ENCODE measurements at places on chromosomes 7 and 10.

DNA sequence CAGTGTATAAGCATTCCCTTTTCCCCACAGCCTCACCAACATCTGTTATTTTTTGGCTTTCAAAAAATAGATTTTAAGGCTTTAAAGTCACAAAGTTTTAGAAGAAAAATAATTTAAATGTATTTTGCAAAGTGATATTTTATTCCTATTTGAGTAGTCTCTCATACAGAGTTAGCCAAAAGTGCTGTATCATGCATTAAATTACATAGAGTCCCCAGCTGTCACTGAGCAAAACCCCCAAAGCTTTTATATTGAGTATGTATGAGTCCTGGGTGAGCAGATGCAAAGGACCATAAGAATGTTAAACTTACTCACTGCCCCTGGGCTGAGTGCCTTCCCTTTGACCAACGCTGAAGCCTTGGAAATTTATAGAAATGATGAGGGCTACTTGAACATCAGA, 70.4 kb upstream of the PTN start:
- DNase-seq = no peak

GRCh38 chr7:26705567-26705966, 158.8 kb downstream of the SKAP2 start:
- no peak for DNase-seq

DNA sequence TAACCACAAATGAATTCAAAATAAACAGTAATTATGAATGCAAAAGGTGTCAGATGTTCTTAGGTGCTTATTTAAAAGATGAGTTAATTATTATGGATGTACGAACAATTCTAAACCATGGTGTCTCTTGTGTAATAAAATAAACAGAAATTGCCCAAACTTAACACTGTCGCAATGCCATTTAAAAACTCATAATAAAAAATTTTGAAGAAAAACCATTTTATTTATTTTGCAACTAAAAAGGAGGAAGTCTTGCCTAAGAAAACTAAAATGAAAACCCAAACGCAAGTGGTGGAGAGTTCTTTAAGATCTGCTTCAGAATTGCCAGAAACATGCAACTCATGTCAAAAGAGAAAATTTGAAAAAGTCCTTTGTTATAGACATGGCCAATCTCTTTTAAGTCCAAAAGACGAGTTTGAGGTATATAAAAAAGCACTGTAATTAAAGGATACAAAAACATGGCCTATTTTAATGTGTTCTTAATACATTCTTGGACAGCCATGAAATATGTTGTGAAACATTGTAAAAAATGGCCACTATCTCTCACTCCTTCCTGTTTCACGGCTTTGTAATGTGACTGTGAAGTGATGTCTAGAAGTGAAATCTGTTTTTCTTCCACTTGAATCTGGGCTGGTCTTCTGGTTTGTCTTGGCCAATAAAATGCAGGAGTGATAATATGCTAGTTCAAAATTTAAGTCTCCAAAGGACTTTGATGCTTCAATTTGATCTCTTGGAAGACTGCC, 322.9 kb downstream of the PRPF18 start:
- no peak for DNase-seq

DNA sequence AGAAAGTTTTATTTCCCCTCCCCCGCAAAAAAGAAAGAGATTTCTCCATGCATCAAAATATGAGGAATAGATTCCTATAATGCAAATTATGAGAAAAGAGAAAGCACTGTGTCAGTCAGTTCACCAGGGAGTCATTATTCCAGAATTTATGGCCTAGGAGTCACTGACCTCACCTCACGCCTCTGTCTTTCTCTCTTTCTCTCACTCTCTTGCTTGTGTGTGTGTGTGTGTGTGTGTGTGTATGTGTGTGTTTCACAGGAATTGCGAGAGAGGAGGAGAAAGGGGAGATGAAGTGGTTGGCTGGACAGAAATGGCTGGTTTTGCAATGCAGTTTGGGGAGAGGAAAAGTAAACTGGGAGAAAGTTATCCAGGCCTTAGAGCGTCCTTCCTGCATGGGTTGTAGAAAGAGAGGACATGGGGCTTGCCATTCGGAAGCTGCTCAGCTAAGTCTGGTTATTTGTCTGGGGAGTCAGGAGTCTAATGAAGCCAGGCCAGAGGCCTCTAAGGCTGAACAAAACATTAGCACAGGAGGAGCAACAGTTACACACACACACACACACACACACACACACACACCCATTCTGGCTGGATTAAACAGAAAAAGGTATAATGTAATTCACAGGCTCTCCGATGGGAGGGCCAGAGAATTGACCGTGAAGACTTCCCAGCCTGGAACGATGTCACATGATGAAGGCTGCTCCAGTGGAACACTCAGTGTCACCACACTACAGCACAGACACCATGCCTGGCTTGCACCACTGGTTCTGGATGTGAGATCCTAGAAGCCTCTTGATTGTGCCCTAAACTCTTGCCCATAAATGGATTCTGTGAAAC, 12.8 kb upstream of the FFAR4 start:
- no peak for DNase-seq

- no peak for DNase-seq
Measured at GRCh38 chr7:31688372-31688771, 1.4 kb downstream of the PPP1R17 start.

- no peak for DNase-seq
Measured at GRCh38 chr7:132398253-132398925, 177.9 kb downstream of the PLXNA4 start.

- no peak for DNase-seq
Measured at GRCh38 chr10:120328647-120329046, 128.4 kb upstream of the PLPP4 start.

GRCh38 chr7:155593461-155594162, 47.3 kb upstream of the CNPY1 start:
- DNase-seq = no peak

- no peak for DNase-seq
Measured at GRCh38 chr10:61821153-61821552, 80.3 kb upstream of the ARID5B start.

- no peak for DNase-seq
Measured at GRCh38 chr7:111866787-111867186, 304.5 kb upstream of the IMMP2L start.

GRCh38 chr7:13692548-13692947, 296.9 kb downstream of the ETV1 start:
- DNase-seq = no peak

GRCh38 chr7:41098846-41099245, 604.0 kb downstream of the INHBA start:
- no peak for DNase-seq

DNA sequence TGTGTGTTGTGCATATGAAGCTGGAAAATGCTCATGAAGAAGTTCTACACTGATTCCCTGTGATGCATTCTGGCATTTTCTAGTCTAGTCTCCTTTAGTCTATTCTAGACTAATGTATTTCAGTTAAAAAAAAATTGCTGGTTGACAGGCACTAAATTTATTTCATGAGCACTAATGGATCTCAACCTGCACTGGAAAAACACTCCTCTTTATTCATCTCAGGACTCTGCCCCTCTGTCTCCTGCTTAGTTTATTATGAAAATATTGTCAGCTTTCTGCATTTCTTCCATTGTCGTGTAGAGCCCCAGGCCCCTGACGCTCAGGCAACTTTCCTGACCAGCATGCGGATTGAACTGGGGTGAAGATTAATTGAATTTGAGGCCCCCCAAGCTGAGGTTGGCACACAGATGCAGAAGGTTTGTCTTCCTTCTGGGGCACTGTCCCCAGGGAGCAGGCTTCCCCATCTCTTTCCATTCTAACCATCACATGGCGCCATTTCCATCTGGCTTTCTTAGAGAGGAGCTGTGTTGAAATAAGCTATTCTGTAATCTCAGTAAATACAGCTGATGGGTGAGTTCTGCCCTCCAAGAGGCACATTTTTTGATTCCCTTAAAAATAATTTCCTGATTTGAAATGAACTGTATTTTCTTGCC, 128.7 kb downstream of the INSYN2A start:
- DNase-seq = no peak

DNA sequence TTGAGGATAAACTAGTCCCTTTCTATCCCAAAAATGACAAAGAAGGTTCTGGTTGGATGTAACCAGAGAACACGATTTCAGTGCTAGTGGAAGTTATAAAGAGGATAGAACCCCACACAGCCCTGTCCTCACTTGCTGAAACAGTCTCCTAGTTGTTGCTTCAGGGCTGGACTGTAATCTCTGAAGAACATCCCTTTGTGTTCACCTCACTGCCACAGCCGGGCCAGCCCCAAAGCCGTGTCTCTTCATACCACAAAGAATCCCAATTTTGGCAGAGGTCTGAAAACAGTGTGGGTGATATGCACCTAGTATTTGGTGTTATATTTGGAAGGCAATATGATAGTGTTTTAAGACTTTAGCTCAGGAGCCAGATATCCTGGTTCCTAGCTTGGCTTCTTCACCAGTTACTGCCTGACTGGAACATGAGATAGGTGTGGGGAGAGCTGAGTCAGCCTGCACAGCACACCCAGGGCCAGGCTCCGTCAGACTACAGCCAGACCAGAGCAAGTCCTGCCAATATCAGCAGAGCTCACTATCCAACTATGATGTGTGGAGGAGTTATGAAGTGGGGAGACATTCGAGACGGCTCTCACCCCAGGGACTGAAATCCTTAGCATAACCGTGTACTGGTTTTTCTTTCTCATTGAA, 21.2 kb downstream of the CYP3A4 start:
- DNase-seq = no peak

GRCh38 chr7:67692425-67692824, 695.8 kb downstream of the TYW1 start:
- no peak for DNase-seq

DNA sequence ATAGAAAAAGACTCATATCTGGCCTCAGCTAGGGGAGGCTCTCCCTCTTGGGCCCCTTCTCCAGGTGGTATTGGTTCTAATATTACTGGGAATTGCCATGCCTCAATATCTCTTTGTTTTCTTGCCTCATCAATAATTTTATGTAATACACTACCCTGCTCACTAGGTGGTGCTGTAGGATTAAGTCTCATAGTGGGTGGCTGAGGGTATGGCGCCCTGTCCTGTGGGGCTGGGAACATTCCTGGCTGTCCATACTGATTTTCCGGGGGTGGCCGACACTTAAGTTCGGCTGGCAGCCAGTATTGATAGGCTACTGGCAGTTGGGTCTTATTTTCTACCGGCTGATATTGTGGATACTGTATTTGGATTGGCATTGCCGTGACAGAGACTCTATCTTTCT, 9.0 kb upstream of the TAS2R3 start:
- DNase-seq = no peak

GRCh38 chr10:86828145-86828544, 71.7 kb downstream of the BMPR1A start:
- DNase-seq = no peak

All from 8988T (cell line).